ENCODE measurements at places on chromosomes 7 and 10.

- DNase-seq, result no peak
These were observed 369.6 kb downstream of the TCERG1L start for GRCh38 chr10:130941886-130942285.

DNA sequence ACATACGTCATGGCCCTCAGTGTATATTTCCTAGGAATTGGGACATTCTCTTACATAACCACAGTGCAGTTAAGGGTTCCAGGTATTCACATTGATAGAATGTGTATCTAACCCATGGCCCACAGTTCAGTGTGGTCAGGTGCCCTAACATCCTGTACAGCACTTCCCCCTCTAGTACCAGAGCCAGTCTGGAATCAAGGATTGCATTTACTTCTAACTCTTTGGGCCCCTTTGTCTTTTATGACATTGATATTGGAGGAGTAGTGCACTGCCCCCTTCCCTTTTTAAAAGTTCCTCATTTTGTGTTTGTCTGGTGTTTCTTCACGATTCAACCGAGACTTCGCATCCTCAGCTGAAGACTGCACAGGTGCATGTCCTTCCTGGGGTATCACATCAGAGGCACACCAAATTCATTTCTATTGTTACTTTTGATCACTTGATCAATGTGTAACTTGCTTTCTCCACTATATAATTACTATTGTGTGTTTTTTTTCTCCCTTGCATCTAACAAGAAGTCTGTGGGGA is 22.4 kb upstream of the NPFFR1 start:
- no peak for DNase-seq

GRCh38 chr7:88818552-88818951 is 23.0 kb upstream of the TEX47 start:
- DNase-seq, result no peak

DNA sequence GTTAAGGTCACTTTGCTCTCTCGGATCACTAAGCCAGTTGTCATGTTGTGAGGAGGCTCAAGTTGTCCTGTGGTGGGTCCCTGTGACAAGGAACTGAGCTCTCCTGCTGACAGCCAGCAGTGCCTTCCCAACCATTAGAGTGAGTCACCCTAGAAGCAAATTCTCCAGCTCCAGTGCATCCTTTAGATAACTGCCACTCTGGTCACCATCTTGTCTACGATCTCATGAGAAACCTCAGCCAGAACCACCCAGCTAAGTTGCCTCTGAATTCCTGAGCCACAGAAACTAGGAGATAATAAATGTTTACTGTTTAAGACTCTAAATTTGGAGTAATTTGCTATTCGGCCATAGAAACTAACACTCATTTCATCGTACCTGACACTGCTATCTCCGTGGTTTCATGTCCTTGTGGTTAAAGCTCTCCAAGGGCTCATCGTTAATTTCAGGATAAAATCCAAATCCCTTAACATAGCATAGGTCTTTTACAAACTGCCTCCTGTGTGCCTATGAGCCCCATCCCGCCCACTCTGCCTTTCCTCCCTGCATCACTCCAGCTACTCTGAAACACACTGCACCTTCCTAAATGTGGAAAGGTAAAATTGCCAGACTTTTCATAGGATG is 56.5 kb upstream of the WIPF3 start:
- DNase-seq, result no peak

DNA sequence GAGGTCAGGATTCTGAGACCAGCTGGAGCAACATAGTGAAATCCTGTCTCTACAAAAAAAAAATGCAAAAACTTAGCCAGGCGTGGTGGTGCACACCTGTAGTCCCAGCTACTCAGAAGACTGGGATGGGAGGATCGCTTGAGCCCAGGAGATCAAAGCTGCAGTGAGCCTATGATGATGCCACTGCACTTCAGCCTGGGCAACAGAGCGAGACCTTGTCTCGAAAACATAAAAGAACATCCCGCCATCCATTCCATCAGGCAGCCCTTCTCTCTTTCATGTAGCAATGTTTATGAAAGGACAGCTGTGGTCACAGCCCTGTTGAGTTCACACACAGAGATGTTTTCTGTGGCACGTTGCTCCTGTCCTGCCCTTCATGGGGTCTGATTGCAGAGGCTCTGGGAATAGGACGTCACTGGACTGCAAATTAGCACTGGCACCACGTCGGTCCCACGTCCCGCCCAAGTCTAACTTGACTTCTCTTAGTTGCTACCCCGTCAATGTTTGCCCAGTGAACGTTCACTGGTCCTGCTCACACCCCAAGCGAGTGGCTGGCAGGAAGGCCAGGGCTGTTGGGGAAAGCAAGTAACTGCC is 64.5 kb upstream of the MYL10 start:
- DNase-seq, result no peak

- DNase-seq, result no peak
These were observed 70.6 kb downstream of the PIP4K2A start for GRCh38 chr10:22643775-22644174.

Measured in activated T-cell treated with anti-CD3 and anti-CD28 coated beads for 48 hours (primary cell).